HEK293T (cell line): ENCODE measurements at places on chromosomes 11 and 22.
A peak's percentile ranks its signal among the peaks of the same experiment; 100 is the strongest.

DNA sequence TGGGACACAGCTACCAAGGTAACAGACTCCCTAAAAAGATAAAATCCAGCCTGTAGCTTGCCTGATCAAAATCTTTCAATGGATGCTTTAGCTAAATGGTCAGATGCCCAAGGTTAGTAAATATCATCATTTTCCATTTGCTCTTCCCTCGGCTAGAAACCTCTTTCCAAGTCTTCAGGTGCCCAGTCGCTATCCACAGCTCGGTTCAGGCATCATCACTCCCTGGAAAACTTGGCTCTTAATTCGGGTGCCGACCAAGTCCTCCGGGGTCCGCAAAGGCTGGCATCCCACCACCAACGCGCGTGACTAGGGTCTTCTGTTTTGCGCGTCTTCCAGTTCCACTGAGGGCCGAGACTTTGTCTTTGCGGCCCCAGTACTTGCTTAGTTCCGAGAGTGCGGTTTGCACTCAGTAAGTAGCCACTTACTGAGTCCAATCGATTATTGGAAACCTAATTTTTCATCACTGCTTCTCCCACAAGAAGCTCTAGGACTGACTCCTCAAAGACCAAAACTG is 44.3 kb downstream of the OR4D9 start:
- no peak for DNase-seq

- DNase-seq, result no peak
Measured at GRCh38 chr11:78514922-78515502, 59.7 kb downstream of the NARS2 start.

DNA sequence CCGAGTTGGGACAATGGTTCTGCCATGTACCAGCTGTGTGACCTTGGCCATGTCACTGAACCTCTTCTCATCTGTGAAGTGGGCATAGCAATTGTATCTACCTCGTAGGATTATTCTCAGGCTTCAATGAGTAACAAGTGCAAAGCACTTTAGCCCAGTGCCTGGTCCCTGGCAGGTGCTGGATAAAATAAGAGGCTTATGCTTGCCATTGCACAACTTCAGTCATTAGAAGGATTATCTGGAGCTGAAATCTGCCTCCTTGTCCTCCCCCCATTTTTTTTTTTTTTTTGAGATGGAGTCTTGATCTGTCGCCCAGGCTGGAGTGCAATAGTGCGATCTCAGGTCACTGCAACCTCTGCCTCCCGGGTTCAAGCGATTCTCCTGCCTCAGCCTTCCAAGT is 7.2 kb downstream of the SMTNL1 start:
- no peak for DNase-seq

DNA sequence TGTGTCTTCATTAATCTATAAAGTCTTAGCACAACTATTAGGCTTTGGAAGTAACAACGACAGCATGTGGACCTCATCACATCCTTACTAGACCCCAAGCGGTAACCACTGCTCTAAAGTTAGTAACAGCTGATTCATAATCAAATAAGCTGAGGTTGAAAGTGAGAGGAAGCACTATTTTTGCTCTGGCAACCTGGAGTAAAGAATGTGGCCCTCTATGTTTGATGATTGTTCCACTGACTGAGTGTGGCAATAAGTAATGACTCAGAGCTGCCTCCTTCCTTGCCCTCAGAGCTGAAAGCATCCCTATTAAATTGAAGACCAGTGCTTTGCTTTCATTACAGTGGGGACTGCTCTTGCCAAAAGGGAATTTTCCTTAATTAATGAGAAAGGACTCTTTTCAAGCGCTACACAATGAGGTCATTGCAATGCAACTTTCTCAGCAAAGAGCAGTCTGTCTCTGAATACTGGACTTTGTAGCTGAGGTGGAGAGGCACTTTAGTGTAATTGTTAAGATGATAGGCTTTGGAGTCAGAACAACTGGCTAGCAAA is 906.1 kb upstream of the RAG2 start:
- no peak for DNase-seq

DNA sequence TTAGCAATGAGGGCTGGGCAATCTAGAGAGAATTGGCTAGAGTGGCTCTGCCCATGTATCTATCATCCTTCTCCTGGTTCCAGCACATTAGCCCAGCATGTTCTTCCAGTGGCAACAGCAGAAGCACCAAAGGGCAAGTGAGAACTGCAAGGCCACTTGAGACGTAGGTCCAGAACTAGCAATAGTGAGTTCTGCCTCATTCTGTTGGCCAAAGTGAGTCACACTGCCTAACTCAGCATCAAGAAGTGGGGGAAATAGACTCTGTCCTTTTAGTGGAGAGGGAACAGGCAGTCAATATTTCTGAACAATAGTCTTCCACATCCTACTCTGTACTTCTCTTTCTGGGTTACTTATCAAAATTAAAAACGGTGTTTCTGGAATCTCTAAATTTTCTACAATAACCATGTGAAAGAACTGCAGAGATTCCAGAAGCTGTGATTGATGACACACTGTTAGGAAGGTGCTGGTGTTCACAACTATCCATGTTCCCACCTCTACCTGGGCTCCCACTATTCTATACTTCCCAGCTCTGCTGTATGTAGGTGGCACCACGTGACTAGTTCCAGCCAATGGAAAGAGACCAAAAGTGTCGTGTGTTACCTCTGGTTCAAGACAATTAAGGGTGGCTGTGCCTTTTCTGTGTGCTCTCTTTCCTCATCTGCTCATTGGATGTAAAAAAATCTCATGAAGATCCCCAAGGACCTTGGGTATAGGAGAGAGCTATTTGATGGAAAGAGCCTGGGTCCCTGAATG is 23.4 kb upstream of the GRK3 start:
- no peak for DNase-seq

DNA sequence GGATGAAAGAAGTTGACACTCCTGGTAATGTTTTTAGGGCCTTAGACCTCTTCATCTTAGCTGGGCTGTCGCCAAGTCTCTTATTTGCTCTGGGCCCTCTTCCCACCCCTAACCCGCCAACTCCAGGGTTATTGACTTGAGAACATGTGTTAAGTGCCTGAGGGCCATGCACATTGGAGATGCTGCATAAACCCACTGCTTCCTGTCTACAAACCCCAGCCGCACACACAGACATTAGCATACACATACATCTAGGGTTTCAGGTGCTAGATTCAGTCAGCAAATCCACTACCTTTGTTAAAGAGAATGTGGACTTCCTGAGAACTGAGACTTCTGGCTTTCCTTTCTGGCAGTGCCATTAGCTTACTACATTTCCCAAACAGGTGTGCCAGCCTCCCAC is 817 bp downstream of the PANX3 start:
- no peak for DNase-seq

GRCh38 chr11:83722392-83723119 is 436.4 kb upstream of the CCDC90B start:
- no peak for DNase-seq

GRCh38 chr11:128757235-128757711 is 63.4 kb downstream of the FLI1 start:
- DNase-seq, result peak; percentile 39

DNA sequence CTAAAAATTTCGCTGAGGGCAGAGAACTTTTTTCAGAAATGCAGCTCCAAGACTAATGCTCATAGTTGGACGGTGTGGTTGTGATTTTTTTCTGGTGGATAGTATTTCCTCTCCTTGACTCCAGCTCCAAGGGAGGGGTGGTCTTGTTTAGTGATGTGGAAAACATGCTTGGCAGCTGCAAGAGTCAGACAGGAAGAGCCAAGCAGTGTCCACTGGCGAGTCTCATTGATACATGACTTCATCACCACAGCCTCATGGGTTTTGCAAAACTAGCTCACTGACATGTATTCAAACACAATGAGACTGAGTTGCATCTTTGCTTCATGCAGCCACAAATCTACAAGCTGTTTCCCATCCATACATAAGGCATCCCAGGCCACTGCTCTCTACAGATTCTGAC is 7.3 kb upstream of the KCNJ1 start:
- DNase-seq, result no peak

GRCh38 chr11:10653946-10654810 is 39.4 kb downstream of the IRAG1 start:
- DNase-seq, result peak; percentile 60

DNA sequence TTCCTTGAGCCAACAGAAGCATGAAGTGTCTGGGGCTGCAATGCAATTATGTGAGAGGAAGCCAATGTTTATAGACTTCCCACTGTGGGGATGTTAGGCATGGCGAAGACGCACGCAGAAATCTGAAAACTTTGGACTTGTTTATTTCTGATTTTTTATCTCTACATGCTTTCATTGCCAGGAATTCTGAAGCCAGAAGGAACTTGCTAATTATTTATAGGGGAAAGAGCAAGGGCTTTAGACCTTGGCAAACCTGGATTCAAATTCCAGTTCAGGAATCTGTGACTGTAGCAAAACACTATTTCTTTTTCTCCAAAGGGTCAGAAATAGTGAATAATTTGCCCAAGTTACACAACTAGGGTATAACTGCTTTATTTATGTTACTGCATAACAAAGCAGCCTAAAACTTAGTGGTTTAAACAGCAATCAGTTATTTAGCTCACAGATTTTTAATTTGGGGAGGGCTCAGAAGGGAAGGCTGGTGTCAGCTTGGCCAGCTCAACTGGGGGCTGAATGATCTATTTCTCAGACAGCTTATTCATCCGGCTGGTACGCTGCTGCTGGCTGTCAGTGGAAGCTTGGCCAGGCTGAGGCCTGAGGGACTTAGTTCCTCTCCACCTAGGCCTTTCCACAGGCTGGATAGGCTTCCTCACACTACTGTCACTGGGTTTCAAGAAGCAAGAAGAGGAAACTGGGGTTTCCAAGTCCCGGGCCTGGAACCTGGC is 1.9 kb upstream of the OR6Q1 start:
- DNase-seq, result no peak

GRCh38 chr11:842370-843002 is at the start of the genes POLR2L and TSPAN4:
Gene POLR2L (minus strand): TSS chr11:842529. CDS start chr11:842508, 21 bp downstream.
Gene TSPAN4 (plus strand): TSS chr11:842852. CDS start chr11:850305, 7,453 bp downstream.
- DNase-seq, result peak; percentile 85

GRCh38 chr11:26947379-26947844 is 46.5 kb upstream of the FIBIN start:
- DNase-seq, result no peak

DNA sequence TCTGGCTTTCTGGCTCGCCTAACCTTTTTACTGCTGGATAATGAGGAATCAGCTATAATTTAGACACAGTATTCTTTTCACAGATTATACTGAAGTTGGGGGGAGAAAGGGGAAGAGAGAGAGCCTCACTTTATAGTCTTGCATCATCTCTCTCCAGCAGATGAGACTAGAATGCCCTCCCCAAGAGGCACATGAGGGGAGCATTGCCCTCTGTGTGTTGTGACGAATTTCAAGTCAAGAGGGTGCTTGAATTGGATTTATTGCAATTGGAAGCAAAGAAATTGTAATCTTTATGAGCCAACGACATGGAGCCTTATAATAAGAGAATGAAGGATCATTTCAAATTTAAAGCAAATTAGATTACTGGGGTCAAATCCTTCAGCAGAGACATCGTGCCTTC is 17.6 kb upstream of the CADM1 start:
- no peak for DNase-seq

GRCh38 chr11:61480261-61480993 is 28.1 kb upstream of the LRRC10B start:
- DNase-seq, result no peak

GRCh38 chr11:23490557-23491235 is 630.4 kb upstream of the CCDC179 start:
- DNase-seq, result no peak

DNA sequence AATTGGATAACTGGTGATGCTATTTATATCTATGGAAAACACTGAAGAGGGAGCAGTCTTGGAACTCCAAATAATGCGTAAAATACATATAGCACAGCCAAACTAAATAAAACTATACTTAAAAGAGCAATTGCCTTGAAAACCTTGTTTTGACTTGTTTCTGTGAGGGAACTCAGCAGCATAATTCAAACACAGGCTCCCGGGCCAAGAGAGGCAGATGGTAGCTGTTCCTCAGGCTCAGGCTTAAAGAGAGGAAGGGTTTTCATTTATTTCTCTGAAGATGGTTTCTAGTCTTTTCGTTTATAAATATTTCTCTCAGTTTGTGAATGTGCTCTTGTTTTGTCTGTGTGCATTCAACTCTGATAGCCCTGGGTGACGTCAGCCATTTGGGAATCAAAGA is 82.4 kb downstream of the FANCF start:
- DNase-seq, result no peak

DNA sequence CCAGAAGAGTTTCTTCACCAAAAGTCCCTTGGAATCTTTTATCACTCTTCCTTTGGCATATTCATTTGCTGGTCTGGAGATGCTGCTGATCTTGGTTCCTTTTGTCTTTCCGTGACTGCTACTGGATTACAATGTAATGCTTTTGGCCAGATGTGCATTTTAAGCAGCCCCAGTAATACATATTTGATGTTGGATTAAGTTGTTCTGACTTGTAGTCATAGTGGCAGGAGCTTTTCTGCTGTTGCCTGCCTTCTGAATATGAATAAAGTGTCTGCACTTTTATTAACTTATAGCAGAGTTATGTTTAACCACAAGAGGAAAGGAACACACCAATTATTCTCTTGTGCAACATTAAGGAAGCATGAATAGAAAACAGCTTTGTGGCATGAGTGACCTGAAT is 360.0 kb upstream of the DDI1 start:
- no peak for DNase-seq

DNA sequence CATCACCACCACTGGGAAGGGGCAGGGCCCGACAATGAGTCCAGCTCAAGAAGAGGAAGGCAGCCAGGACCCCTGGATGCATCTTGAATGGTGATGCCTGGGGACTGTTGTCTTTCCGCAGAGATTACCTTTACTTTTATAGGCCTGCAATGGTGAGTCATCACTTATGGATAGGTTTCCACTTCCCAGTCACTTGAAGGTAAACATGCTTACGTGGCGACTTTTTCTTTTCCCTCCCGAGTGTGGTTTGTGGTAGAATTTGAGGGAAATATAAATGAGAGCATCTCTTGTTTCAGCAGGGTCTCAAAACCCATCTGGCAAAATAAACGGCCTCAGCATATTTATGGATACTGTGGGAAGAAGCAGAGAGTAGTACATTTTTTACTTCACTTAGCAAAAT is at the start of gene MMP13:
Gene MMP13, minus strand, starts transcription at position 109 of the 400 bp plus-strand sequence. Its CDS starts 27 bp downstream, at position 82.
- DNase-seq, result no peak

GRCh38 chr11:114225661-114226060 is 70.5 kb upstream of the NNMT start:
- no peak for DNase-seq

DNA sequence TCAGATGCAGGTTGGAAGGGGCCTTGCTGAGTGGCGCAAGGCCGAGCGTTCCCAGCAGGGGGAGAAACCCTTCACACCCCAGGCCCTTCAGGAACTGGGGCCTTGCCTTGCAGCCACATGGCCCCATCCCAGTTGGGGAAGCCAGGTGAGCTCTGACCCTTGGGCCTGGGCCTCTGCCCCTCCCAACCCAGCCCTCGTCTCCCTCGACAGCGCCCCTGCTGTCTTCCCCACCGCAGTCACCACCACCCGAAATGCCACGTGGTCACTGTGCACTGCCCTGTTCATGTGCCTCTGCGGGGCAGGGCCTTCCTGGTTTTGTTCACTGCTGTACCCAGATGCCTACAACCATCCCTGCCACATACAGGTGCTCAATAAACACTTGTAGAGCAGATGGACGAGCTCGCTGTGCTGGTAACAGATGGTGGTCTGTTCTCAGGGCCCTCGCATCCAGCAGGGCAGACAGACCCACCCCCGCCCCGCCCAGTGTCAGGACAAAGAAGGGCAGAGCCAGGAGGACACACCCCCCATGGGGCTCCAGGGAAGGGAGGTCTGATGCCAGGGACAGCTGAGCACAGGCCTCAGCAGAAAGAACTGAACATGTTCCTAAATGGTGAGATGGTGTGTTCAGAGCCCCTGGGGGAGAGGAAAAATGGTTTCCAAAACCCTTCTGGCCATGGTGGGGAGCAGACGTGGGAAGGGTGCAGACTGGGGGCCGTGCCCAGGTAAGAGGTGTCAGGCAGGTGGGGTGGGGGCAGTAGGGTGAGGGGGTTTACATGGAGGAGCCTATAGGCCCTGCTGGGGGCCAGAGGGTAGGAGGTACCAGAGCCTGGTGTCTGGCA is 3.7 kb downstream of the POLR2L start:
- DNase-seq, result no peak

- DNase-seq, result no peak
Measured at GRCh38 chr11:1405186-1406020, 15.7 kb downstream of the BRSK2 start.
